ENCODE measurements at places on chromosomes 11 and 22.

DNA sequence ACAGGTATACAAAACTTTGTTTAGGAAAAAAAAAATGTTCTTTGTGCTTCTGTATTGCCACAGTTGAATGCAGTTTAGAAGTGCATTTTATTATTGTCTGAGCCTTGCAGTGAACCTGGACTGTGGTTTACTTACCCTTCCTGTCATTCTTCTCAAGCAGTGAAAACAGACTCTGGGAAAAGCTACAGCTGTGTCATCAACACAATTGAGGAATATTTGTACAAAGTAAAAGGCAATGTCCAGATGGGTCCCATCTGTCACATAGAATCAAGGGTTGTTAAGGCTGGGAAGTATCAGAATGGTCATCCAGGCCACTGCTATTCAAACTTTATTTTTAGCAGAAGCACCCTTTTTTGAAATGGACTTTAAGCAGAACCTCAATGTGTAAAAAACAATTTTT, 73.3 kb downstream of the TRIM44 start:
- DNase-seq = no peak

DNA sequence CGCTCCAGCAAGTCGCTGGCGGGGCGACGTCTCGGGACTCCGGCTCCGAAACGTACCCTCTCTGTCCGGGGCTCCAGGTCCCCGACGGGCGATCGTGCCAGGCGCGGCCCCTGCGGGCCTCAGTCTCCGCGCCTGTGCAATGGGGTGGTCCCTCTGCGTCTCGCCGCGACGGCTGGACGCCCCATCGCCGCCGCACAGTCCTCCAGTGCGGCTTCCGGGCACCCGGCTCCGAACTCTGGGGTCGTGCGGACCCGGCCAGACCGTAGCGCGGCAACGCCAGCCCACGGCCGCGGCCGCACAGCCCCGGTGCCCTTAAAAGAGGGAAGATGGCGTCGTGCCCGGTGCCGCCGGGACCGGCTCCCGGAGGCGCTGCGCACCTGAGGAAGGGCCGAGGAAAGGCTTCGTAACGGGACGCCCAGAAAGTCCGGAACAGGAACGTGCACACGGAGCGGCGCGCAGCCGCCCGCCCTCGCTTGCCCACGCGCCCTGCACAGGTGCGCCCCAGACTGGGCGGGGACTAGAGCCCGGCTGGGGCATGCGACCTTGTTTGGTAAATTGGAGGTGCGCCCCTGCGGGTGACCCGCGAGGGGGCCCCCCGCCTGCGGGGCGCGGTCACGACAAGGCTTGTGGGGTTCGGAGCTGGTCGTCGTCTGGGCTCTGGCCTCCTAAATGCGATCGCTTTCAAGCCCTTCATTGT, 525 bp downstream of the BIK start:
- DNase-seq = no peak

DNA sequence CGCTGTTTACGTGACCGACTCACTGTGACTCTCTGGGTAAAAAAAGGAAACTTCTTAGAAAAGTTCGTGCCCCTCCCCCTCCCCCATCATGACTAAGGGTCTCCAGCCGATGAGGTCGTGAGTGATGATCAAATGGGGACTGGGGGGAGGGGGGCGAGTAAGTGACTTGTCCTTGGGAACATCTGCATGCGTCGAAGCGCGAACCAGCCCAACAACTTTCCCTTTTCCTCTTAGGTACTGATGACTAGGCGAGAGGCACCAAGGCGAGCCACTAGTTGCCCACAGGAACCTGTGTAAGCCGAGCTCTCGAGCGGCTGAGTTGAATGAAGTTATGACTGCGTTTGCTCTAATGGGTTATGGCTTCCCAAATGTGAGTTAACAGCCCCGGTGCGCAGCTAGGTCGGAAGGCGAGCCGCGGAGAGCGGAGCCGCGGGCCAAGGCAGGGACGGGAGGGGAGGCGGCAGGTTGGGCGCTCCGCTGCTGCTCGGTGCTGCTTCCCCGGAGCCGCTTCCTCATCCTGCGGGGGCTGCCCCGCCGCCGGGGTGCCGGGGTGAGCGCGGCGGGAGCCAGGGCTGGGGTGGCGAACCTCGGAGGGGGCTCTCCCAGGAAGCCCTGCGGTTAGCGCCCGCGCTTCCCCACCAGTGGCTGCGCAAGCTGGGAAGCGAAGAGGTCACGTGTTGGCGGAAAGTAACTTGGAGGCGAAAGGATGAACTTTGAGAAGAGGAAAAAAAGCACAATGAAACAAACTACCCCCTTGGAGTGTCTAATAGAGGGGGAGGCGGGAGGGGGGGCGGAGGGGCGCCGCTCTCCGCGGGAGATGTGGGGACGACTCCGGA, 22.1 kb upstream of the BDNF start:
- no peak for DNase-seq

GRCh38 chr11:86523738-86524619, 148.4 kb downstream of the ME3 start:
- no peak for DNase-seq

- DNase-seq = no peak
Measured at GRCh38 chr22:28381429-28382167, 298.0 kb downstream of the TTC28 start.

DNA sequence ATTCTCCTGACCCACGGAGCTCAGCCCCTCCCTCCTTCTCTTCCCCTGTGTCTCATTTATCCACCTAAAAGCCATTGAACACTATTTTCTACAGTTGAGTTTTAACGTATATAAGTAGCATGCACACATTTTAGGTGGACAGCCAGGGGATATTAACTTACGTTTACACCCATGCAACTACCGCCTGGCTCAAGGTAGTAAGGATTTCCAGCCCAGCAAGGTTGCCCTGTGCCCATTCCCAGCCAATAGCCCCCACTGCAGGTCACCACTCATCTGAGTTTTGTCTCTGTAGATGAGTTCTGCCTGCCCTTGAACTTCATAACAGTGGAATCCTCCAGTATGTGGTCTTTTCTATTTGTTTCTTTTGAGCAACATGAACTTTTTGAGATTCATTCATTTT, 65.4 kb downstream of the SMIM38 start:
- no peak for DNase-seq

- DNase-seq = no peak
Measured at GRCh38 chr11:104704888-104705287, 193.4 kb downstream of the CASP12 start.

- no peak for DNase-seq
Measured at GRCh38 chr11:57466680-57467079, 6.4 kb downstream of the RTN4RL2 start.
